ENCODE measurements at places on chromosomes 7 and 10.

GRCh38 chr10:126400641-126401040 is 12.4 kb upstream of the ADAM12 start:
- no peak for DNase-seq

- DNase-seq, result no peak
These were observed 393.3 kb downstream of the KCNMA1 start for GRCh38 chr10:77244286-77244685.

DNA sequence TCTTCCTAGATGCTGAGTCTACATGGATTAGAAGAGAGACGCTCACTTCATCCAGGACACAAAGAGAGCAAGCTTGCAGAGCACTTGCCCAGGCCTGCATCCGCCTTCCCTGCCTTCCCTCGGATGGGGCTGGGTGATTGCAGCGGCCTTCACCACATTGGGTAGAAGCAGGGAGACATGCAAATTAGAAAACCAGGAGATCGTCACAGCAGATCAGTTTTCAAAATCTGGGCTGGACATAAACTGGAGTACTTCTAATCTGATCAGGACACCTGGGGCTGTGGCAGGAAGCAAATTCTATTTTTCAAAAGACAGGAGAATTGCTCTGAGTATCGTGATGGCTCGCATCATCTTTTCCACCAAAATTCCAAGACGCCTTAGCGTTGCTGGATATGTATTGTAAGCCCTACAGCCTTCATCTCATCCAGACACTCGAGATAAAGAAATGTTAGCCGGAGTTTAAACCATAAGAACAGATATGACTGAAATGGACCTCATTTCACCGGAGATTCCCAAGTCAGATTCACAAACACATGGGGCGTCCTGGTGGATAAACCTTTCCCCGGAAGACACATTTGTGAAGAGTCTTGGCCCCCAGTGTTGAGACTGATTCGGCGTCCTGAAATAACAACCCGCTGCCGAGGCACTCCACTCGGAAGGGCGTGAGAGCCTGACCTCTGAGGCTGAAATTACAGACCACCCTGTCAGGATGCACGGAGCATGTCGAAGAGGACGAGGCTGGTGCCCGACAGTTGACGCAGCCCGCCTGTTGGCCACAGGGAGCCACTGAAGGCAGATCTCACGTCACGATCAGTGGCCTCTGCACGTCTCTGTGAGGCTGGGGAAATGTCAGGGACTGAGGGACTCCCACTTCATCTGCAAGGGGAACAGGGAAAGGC is 91.2 kb upstream of the PARD3 start:
- DNase-seq, result peak; percentile 68

DNA sequence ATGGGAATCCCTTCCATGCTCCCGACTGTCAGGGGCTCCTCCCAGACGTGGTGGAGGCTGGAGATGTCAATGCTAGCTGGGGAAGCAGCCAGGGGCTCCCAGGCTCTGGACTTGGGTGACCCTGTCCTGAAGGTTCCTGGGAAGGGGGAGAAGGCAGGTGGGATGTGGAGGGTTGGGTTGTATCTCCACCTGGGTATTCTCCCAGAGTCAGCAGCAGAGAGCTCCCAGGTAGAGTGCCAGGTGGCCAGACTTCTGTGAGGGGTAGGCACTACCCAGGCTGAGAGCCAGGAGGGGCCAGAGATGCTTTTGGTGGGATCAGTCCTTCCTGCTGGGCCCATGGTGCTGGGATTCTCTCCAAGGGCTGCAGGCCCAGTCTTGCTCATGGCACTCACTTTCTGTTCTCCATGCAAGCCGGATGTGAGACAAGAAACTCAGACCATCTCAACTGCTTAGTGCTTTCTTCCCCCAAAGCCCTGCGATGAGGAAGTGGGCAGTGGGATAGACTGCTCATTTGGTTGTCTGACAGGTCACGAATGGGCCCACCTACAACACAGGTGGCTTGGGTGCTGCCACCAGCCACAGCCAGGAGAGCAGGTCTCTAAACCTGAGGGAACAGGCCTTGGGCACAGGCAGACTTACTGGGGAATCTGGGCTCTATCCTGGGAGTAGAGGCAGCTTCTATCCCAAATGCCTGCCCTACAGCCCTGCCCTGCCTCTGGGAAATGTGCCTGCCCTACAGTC is 52.5 kb upstream of the CAMK2B start:
- DNase-seq, result peak; percentile 17

DNA sequence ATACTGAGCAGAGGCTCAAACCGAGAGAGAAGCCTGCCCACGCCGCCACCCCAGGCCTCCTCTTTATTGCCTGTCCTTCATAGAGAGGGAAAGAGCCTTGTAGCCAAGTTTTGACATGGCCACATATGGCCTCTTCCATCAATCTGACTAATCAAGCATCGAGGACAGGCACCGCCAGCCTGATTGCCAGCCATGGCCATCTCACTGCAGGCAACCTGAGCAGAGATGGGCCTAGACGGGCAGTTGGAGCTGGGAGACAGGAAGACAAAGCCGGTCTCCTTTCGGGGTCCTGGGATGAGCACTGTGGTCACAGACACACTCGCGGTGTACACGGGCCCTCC is 67.2 kb downstream of the EBF3 start:
- no peak for DNase-seq

- DNase-seq, result no peak
These were observed 1.3 kb downstream of the ABI1 start for GRCh38 chr10:26859241-26860101.

DNA sequence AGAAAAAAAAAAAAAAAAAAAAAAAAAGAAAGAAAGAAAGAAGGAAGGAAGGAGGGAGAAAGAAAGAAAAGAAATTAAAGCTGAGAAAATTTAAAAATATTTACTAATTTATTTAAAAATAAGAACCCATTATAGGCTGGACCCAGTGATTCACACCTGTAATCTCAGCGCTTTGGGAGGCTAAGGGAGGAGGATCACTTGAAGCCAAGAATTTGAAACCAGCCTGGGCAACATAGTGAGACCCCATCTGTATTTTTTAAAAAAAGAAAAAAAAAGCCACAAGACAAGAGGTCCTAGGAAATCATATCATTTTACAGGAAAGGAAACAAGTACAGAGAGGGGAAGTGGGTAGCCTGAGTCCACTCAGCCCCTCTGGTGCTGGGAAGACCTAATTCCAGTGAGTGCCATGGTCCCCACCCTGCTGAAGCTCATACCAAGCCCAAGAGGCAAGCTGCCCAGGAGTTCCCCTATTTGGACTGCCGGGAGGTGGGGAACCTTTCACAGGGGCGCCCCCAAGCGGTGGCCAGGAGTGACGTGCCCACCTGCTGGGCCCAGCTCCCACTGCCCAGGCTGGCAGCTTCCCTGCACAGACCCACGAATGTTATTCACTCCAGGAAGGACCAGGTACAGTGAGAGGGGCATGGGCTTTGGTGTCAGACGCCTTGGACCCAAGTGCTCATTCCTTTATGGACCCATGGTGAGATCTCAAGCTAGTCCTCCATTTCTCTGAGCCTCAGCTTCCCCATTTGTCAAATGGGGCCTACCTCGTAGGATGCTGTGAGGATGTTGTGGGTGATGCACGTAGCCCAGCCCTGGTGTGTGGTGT is 133.6 kb downstream of the ZMIZ1 start:
- no peak for DNase-seq

- DNase-seq, result peak; percentile 79
These were observed 37.9 kb upstream of the RASGEF1A start for GRCh38 chr10:43304687-43305333.

DNA sequence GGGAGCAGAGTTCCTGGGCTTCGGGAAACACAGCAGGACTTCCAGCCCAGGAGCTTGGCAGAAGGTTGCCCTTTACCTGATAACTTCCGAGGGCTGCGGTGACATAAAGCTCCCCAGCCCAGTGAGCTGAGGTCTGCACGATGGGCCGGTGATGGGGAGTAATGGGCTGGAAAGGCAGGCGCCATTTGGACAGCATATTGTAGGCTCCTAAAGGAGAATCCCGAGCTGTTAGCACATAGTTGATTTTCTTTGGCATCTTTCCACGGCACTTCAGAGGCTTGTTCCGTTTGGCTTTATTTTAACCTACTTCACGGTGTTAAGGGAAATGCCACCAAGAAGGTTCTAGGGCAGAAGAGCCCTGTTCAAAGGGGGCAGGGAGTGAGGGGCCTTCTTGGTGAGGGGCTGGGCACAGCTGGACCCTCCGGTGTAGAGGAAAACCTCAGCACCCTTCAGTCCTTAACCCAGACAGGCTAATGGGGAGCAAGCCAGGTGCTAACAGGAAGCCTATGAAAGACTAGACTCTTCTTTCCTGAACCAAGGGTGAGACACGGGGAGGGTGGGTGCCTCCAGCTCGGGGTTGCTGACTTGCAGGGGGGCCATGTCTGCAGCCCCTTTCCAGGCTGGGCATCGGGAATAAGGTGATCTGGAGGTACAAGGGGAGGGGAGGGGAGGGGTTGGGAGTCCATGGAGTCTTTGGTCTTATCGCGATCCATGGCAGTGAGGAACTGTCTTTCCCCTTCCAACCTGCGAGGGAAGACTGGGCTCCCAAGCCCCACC is 347.7 kb downstream of the GLRX3 start:
- peak; percentile 8 for DNase-seq

DNA sequence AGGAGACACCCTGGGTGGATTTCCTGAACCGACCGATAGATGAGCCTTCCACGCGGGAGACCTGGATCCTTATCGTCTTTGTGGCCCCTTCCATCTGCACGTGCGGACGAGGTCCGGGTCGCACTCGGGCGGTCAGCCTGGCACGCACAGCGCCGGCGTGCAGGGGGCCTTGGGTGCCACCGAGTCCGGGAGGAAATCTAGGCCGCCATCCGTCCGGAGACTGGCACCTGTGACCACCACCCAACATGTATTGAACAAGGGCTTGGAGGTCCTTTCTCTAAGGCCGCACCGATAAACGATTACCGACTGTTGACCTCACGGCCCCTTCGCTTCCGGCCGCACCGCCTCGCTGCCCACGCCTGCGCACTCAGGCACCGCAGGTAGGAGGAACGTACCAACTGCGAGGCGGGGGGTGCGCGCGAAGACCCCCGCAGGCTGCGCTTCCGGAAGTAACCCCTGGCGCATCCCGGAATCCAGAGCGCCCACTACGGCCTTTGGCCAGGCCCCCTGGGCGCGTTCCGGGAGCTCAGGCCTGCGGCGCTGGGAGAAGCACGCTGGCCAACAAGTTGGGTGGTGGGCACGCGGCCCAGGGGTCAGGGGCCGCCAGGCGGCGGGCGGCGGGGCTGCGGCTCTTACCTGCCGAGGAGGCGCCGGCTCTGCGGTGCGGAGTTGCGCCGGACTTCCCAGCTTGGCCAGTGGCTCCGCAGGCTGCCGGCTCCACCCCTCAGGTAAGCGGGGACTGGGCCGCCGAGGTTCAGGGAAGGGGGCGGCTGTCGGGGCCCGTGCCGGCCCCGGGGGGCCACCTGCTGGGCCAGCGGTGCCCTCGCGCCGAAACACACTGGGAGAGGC is at the start of the genes ACTR3C and LRRC61:
ACTR3C (minus strand) TSS at position 713 of the 849 bp plus-strand sequence. CDS start 28,249 bp downstream, outside the sequence.
LRRC61 (plus strand) TSS at position 523 of the 849 bp plus-strand sequence. CDS start 13,507 bp downstream, outside the sequence.
- DNase-seq, result peak; percentile 45

DNA sequence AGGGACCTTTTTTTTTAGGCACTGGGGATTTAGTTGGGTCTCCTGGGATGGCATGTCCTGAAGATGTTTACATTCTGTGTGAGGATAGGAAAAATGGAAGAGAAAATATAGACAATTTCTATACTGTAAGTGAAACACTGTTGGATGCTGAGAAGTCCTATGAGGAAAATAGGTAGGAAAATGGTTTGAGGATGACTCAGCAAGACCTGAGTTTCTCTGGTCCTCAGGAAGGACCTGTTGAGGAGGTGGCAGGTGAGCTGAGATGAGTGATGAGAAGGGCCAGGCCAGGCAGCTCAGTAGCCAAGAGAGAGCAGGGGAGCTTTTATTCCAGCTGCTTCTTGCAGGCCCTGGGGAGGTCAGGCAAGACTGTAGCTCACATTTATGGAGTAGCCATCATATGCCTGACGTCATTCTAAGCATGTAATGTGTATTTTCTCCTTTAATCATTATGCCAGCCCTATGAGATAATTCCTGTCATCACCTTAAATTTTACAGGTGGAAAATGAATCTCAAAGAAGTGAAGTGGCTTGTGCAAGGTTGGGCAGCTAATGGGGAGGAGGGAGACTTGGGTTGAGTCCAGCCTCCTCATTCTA is 19.1 kb upstream of the LRRC18 start:
- DNase-seq, result no peak

DNA sequence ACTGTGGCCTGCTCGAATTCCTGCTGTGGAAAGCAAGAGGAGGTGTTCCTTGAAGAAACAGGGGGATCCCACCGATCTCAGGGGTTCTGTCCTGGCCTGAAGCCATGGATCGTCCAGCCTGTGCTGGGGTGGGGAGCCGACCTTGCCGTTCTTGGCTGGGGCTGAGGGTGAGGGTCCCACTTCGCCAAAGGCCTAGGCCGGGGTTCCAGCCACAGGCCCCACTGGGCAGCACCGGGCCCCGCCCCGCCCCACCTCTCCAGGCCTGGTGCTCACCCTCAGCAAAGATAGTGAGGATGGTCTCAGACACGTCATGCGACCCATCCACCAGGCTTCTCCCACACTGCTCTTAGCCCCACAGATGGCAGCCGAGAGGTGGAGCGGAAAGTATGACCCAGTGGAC is 51.4 kb upstream of the ZNF716 start:
- no peak for DNase-seq

GRCh38 chr7:47226696-47227095 is 355.2 kb downstream of the TNS3 start:
- DNase-seq, result no peak

DNA sequence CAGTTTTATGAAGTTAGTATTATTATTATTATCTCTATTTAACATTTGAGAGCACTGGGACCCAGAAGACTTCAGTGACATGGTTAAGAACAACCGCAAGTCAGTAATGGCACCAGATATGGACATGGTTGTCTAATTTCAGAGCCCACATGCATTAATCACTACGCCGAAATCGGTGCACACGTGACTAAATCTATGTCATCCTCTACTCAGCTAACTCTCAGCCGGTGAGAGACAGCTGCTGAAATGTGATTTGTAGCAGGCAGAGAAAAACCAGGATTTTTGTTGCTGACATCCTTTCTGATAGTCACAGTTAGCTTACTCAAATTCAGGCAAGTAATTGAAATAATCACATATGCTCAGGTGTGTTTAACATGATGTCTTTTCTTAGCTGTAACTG is 127.7 kb downstream of the SPAG6 start:
- no peak for DNase-seq

DNA sequence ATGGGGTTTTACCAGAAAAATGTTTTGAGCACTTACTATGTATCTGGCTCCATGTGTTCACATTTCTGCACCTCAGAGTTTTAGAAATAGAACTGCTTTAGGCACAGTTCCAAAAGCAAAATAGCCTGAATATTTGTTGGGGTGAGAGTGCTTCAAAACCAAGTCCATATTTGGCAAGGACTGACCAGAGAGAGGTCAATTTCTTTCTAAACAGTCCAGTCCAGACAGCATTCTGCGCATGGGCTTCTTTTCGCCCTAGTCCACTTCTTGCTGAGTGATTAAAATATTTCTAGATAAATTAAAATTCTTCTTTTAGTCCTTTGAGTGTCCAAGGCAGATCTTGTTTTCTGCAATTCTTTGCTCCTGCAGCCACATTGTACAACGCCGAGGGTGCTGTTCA is 427.0 kb downstream of the PHTF2 start:
- DNase-seq, result no peak

GRCh38 chr10:4663162-4663992 is 162.6 kb upstream of the AKR1E2 start:
- DNase-seq, result peak; percentile 74

Data from femur (tissue), 1 donor.